ENCODE measurements at places on chromosomes 7 and 10.

DNA sequence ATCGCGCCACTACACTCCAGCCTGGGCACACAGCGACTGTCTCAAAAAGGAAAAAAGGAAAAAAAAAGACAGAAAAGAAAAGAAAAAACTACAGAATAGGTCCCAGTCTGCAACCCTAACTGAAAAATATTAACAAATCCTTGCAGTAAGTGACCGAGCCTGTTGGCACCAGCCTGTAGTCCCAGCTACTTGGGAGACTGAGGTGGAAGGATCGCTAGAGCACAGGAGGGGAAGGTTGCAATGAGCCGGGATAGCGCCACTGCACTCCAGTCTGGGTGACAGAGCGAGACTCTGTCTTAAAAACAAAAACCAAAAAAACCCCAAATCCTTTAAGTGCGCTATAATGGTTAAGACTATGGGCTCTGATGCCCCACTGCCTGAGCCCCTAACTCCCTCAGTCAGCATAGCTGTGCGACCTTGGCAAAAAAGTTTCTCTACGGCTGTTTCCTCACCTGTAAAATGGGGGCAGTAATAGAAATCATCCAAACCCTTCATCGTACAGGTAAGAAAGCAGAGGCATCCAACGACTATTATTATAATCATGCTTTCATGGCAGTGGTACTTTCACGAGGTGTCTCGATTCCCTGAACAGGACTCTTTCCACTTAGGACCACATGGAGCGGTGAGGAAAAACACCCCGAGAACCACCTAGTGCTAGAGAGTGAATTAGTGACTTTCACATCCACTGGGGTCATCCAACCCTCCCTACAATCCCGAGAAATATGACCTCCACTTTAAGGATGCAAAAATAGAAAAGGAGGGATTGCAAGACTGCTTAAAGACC is 755 bp downstream of the TOMM7 start:
- peak; percentile 8 for DNase-seq

DNA sequence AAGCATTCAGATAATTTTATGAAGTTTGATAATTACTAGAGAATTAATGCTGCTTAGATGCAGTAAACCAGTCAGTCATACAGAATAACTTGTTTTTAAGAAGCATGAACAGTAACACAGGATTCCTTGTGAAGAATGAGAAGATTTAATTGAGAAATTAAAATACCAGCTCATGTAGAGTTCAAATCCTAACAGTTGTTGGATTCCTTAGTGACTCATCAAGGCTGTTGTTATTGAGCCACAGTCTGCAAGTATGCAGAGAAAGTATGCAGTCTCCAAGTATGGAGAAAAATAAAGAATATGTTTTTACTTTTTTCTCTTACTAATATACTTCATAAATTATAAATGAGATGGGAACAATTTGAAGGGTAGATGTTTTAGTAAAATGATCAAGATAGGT is 30.2 kb upstream of the CYP26C1 start:
- peak; percentile 74 for DNase-seq

GRCh38 chr10:114575417-114576131 is 82.5 kb downstream of the ABLIM1 start:
- no peak for DNase-seq

DNA sequence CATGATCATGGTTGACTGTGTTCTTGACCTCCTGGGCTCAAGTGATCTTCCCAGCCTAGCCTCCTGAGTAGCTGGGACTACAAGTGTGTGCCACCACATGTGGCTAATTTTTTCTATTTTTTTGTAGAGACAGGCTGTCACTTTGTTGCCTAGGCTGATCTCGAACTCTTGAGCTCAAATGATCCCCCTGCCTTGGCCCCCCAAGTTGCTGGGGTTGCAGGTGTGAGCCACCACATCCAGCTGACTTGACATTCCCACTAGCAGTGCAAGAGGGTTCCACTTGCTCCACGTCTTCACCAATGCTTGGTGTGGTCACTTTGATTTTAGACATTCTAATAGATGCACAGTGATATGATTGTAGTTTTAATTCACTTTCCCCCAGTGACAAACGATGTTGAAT is 25.1 kb downstream of the CYP26A1 start:
- DNase-seq: no peak

GRCh38 chr7:69796416-69796815 is 198.1 kb downstream of the AUTS2 start:
- DNase-seq: no peak

- DNase-seq: no peak
These were observed 3.5 kb upstream of the MYL10 start for GRCh38 chr7:101632641-101633040.

DNA sequence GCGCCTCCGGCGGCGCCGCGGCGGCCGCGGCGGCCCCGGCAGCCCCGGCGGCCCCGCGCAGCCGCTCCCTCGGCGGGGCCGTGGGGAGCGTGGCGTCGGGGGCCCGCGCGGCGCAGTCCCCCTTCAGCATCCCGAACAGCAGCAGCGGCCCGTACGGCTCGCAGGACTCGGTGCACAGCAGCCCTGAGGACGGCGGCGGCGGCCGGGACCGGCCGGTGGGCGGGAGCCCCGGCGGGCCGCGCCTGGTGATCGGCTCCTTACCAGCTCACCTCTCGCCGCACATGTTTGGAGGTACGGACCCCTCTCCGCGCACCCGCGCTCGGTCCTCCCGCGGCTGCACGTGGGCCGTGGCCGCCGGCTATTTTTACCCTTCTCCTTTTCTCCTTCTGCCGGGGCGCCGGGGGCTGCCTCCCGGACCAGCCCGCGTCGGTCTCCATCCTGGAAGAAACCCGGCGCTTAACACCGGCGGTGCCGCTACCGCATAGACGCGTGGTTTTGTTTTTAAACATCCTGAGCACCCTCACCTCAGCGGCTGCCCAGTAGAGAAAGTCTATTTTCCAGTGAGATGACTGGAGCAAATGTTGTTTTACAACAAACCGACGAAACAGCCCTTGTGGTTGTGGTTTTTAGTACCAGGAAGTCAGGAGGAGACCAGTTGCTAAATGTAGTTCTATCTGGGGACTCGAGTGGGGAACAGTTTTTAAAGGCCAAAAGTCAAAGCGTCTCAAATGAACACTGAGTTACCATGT is 1.3 kb downstream of the ZNRF2 start:
- DNase-seq: peak; percentile 60

DNA sequence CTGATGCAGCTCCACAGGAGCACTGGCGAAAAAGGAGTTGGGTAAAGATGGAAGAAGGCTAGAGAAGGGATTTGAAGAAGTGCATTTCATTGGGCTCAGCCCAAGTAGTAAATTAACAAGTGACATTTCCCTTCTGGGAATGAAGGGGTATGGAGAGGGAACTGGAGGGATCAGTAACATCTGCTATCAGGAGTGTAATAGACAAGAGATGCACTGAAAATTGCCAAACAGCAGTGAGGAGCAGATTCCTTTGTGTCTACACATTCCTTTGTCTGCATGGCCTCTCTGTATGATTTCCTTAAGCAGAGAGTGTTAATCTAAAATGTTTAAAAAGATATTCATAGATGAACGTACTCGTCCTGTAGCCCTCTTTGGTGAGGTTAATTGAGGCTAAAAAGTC is 148.2 kb upstream of the FERD3L start:
- DNase-seq: no peak

- DNase-seq: no peak
These were observed 22.7 kb downstream of the FAM53B start for GRCh38 chr10:124721330-124722045.

DNA sequence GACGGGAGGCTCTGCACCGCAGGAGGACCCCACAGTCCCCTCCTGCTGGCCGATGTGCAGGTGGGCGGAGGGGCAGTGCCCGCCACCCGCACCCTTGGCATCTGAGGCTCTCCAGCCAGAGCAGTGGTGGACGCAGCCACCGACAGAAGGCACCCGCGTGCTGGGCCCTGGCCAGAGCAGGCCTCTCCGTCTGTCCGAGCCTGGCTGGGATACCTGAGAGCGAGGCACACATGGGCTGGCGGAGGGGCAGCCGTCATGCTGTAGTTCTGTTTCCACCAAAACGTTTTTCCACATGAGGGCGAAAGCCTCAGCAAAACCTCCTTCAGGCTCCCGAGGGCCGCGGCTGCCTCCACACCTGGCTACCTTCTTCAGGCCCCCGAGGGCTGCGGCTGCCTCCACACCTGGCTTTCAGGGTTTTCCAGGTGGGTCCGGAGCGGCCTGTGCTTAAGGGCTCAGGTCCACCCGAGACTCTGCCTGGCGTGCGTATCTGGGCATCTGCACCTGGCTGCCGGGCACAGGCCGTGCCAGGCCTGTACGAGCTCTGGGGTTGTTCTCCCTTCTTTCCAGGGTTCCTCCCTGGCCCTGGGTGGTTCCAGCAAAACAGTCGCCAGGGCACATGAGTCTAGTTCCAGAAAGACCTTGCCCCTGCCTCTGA is 115.5 kb downstream of the INPP5A start:
- DNase-seq: no peak

DNA sequence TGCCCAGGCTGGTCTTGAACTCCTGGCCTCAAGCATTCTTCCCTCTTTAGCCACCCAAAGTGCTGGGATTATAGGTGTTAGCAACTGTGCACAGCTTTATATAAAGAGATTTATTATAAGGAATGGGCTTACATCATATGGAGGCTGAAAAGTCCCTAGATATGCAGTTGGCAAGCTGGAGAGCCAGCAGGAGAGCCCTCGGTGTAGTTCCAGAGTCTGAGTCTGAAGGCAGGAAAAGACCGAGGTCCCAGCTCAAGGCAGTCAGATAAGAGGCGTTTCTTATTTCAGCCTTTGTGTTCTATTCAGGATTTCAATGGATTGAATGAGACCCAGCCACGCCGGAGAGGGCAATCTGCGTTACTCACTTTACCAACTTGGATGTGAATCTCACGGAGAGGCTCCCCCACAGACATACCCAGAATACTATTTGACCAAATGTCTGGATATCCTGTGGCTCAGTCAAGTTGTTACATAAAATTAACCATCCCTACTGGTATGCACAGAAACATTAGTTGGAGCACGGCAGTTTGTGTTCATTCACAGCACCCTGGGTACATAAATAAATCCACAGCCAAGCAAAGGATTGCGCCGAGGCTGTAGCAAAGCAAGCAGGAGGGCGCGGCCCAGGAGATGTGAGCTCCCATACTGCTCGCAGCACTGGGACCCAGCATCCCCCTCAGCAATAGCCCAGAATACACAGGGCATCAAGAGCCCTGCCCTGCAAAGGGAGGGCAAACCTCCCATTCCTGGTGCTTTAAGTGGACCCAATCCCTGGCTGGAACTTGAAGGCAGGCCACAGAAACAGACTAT is 158.4 kb upstream of the ZNF32 start:
- DNase-seq: peak; percentile 78

DNA sequence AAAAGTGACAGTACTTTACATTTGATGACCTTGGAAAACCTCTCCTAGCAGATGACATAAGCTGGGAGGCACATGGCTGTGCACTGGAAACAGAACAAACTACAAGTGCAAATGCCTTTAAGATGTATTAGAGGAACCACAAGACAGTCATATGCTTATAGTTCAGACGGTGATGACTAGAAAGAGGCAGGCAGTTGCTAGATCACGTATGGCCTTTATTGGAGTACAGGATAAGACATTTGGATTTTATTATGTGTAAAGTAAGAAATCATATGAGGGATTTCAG is 290.0 kb downstream of the SORCS1 start:
- DNase-seq: no peak

DNA sequence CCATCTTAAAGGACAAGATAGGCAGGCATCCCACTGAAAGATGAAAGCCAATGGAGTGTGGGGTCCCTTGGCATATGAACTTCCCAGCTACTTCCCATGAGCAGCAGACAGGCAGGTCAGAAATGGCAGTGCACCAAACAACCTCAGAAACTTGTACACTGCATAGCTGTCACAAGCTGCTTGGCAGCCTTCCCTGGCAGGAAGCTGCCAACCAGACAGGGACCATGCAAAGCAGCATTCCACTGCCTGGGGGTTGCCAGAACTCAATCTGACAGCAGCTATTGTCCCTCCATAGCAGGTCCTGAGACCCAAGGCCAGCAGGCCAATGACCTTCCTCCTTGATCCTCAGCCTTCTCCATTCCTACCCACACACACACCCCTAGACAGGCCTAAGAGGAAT is 139.5 kb downstream of the PLCE1 start:
- no peak for DNase-seq
